ENCODE measurements at places on chromosomes 3 and 15.

GRCh38 chr15:69794645-69795469 is 302.9 kb downstream of the TLE3 start:
- DNase-seq = no peak

- no peak for DNase-seq
Observed at GRCh38 chr3:127488141-127488672, 102.3 kb downstream of the TPRA1 start.

GRCh38 chr3:111729087-111729846 is 129.8 kb upstream of the PHLDB2 start:
- no peak for DNase-seq

GRCh38 chr3:170876537-170876936 is 6.5 kb upstream of the RPL22L1 start:
- DNase-seq = no peak

- DNase-seq = peak; percentile 77
Observed at GRCh38 chr3:33798418-33799201, at the start of gene PDCD6IP. PDCD6IP (plus strand) TSS chr3:33798630; CDS start chr3:33798729, 99 bp downstream.

DNA sequence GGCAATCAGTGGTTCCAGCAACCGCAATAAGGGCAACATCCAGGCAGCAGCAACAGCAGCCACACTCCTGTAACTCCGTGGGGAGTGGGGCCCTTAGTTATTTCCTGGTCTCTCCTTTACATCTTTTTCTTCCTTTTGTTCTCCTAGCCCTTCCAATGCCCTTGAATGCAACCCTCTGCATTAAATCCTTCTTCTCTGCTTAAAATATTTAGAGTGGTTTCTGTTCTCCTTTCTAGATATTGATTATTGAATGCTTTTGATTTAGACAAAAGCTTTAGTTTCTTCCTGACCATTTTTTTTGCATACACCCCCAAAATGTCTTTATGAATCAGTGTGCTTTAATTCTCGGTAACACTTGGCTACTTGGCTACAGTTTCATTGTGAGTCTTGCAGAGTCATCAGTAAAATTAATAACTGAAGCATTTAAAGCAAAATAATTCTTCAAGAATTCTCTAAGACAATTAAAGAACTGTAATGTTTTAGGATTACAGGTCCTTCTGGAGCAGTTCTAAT is 586.1 kb downstream of the MECOM start:
- no peak for DNase-seq

- DNase-seq = no peak
Observed at GRCh38 chr3:52253314-52254304, 8.1 kb downstream of the PPM1M start.

DNA sequence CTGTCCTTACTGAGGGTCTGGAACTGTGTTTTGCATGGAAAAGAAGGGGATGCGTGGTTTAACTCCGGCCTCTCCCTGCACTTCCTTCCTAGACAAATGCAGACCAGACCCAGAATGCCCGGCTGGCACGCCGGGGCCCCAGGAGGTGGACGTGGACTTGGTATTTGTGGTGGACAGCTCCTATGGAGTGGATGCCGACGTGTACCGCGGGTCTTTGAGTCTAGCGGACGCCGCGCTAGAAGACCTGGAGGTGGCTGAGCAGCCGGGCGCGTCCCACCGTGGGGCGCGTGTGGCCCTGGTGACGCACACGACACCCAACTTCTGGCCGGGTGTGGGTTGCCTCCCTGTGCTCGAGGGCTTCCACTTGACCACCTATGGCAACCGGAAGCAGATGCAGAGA is 81.8 kb upstream of the COL6A5 start:
- no peak for DNase-seq

- DNase-seq = no peak
Observed at GRCh38 chr3:100759159-100759558, 49.9 kb downstream of the TFG start.

GRCh38 chr3:147405231-147406027 is 914 bp downstream of the ZIC4 start:
- no peak for DNase-seq

GRCh38 chr15:94130504-94130903 is 100.9 kb upstream of the MCTP2 start:
- DNase-seq = no peak

- no peak for DNase-seq
Observed at GRCh38 chr3:139547666-139548065, 8.1 kb upstream of the RBP1 start.

DNA sequence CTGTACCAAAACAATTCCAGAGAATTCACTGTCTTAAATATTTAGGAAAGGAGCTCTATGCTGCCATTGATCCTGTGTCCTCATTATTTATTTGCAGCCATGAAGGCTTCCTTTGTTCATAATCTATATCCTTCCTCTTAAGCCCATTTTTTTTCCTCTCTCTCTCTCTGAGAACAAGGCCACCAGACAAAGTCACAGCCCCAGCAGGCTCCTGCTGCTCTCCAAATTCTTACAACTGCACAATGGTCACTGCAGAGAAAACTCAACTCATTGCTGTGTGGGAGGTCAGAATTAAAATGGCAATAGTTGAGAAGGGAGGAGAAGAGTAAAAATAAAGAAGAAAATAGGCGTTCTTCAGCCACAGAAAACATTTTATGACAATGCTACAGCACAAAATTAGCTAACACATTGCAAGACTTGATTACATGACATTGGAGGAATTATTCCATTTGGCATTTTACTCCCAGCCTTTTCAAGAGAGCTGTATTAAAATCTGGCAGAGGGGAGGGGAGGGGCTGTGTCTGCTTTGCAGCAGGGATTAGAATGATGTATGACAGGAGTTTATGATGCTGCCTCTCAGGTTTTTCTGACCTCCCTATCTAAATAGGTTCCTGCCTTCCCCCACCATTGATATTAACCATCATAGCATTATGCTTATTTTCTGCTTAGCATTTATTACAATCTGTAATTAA is 399.7 kb upstream of the THBS1 start:
- DNase-seq = no peak

GRCh38 chr3:57604971-57605370 is 7.8 kb upstream of the ARF4 start:
- DNase-seq = no peak

- DNase-seq = no peak
Observed at GRCh38 chr3:110846971-110847370, 224.6 kb upstream of the NECTIN3 start.

GRCh38 chr3:159627229-159627628 is 361.4 kb upstream of the IL12A start:
- DNase-seq = no peak

DNA sequence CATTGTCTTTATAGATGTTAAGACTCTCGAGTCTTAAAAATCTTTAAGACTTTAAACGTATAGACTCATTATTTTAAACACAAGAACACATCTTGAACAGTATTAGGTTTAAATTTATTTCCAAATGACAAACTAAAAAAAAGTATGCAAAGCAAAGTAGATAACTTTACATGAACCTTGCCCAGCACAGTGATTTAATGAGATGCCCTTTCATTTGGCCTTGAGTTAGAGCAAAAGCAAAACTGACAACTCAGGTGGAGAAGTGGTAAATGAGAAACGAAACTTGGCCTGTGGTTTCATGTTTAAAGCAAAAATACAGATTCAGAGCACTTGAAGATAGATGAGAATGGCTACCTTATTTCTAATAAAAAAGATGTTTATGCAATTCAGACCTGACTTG is 8.6 kb downstream of the GPR15 start:
- no peak for DNase-seq

DNA sequence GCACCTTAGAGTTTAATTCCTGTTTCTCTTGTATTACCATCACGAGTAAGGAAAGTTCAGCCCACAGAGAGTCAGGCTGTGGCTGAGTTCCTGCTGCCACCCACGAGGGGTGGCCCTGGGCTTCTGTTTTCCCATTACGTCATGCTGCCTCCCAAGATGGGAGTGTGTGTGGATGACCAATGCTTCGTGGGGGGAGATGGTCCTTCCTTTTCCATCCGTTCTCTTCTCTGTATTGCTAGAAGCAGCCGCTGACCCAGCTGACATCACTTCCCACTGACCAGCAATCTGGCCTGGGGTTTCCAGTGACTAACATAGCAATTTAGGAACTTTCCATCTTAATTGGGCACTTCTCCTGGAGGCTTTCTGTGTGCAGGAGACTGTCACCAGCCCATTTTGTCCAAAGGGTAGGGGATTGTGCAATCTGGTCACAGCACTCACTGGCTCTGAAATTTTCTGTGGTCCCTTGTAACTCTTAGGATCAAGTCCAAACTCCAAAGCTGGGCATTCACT is 9.3 kb downstream of the IRAK2 start:
- DNase-seq = no peak

GRCh38 chr3:58383476-58383875 is 50.2 kb downstream of the PDHB start:
- DNase-seq = no peak

DNA sequence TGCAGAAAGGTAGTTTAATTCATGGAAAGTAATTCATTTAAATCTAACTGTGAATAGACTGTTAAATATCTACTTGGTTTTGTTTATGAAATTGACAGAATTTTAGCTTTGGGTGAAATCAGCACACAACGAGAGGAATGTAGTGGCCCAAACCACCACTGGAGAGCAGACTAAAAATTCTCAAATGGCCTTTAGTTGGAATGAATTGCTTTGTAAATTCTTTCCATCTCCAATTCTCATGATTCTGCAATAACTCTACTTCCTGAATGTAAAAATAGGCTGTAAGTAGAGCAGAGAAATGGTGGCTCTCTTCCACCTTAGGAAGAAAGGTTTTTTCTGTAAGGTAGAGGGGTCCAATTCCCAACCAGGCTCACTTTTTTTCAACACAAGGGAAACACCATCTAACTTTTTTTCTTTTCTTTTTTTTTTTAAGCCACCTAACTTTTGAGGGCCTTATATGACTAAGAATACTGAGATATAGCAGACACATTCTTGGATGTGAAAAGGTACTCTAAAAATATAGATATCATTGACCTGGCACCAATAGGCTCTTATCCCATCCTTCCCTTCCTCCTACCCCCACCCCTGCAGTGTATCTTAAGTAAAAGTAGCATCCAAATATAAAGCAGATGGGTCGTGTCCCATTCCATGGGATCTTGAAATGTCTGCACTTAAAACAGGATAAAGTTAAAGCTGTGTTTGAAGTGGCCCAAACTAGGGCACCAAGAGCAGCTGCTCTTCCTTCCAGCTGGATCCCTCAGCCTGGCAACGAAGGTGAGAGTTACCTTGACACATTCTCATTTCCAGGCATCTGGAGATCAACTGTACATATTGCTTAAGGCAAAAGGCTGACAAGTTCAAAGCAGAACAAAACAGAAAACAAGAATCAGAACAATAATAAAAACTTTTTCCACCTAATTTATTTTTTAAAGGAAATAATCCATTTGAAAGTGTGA is 194.1 kb downstream of the TPRG1 start:
- no peak for DNase-seq

GRCh38 chr15:88448991-88449461 is 18.2 kb downstream of the MRPL46 start:
- no peak for DNase-seq

DNA sequence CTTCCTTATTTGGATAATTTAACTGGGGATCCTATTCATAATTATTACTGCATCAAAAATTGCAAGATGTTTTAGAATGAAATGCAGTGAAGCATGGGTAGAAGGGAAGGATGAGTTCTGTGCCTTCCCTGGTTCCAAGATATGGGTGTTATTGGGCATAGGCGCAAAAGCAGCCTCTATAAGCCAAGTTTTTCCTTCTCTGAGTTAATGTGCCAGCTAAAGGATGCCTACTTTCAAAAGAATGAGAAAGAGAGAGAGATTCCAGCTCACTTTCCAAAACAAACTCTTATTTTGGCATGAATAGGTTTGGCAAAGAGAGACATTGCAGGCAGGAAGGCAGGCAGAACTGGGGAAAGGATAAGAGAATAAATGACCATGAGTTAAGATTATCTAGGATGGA is 270.2 kb downstream of the TAFA4 start:
- no peak for DNase-seq

GRCh38 chr3:123745184-123745855 is 138.8 kb downstream of the MYLK start:
- DNase-seq = no peak

DNA sequence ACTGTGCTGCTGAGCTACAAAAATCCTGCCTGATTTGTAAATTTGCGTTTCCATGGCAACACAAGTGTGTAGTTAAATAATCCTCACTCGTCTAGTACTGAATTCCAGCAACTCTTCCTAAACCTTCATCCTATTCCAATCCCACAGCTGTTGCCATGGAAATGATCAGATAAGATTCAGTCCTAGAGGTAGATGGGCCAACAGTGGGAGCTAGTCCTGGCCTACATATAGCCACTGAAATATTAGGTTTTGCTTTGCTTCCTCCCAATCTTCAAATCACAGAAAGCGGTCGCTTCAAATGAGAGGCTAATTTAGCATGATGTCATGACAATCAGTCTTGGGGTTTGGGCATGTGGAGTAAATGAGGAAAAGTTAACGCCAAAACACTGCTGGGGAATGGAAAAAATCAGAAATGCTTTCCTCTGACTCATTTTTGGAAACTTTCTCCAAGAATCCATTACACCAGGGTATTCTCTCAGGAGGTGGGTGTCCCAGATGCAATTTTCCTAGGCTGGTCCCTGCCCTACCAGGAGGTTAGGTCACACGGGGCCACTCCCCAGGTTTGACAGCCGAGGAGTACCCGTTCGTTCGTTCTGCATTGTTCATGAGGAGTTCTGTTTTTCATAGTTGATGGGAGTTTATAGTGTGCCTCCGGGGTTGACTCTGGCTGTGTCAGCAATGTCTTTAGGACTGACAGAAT is 159.2 kb upstream of the SLCO3A1 start:
- no peak for DNase-seq

DNA sequence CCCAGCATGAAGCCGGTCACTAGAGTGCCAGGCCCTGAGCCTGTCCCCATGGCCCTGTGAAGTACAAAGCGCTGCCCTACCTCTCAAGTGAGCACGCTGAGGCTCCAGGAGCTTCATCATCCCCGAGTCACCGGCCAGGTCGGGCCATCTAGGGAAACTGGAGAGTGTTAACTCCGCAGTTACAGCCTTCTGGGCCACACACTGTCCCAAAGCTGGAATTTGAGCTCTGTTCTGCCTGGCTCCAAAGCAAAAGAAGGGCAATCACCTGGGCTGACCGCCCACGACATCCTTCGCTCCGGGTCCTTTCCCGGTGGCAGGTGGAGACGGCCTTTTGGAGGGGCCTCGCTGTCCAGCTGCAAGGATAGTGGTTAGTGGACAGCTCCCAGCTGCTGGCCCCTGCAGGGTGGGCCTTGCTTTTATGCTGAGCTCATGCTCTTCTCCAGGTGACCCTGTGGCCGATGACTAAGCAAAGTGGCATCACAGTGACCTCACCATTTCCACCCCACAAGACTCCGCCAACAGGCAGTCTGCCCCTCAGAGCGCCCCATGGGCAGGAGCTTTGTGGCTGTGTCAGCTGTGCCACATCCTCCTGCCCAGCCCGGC is 3.5 kb upstream of the MUC4 start:
- DNase-seq = no peak

DNA sequence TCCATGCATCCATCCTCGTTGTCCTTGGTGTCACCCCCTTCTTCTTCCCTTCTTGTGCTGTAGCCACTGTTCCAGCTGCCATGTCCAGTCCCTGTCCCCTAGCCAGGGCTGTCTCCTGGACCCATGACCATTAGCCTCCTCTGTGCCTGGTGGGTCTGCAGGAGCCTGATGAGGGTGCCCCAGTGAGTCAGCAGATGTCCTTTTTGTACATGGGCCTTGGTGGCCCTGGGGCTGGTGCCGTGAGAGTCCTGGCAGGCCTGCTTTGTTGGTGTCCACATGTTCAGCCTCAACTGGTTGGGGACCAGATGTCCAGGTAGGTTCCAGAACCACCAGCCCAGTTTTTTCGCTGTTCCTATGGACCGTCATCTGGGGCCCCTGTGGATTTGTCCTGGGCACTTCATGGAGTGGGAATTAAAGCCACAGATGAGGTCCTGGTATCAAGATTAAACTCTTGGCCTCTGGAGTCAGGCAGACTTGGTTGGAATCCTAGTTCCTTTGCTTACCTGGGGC is 66.1 kb downstream of the FBLN2 start:
- no peak for DNase-seq

- no peak for DNase-seq
Observed at GRCh38 chr15:67080900-67081431, 15.6 kb downstream of the SMAD3 start.

All from cortex of kidney (tissue), 1 donor.